GM23248 (cell line): ENCODE measurements at places on chromosomes 3 and 15.

DNA sequence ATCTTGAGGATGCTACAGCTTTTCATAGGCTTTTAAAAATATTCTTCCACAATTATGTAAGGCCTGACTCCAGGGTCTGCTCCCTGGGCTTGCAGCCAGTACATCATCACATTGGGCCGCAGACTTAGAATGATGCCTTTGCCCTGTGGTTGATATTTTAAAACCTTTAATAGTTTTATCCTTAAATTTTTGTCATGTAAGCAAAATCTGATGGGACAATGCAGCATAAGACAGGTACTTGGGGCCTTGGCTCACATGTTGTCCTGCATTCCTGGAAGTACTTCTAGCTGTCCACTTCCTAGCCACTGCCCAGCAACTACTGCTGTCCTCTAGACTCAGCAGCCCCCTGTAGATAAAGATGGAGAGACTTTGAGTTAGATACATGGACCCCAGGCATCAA is 197.3 kb upstream of the SLITRK3 start:
- DNase-seq: no peak

DNA sequence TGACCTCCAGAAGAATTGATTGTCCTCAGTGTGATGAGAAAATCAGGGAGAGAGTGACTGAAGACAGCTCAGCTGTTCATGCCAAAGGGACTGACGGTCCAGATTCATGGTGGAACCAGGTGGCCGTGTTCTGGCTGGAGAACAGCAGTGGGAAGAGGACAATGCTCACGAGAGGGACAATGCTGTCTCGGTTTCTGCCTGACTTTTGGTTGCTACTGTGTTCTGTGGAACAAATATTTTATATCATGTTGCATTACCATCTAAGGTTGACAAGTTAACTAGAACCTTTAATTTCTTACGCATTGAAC is 58.0 kb upstream of the ULK4 start:
- no peak for DNase-seq

GRCh38 chr15:39300451-39301153 is 280.3 kb upstream of the THBS1 start:
- DNase-seq: peak; percentile 83

DNA sequence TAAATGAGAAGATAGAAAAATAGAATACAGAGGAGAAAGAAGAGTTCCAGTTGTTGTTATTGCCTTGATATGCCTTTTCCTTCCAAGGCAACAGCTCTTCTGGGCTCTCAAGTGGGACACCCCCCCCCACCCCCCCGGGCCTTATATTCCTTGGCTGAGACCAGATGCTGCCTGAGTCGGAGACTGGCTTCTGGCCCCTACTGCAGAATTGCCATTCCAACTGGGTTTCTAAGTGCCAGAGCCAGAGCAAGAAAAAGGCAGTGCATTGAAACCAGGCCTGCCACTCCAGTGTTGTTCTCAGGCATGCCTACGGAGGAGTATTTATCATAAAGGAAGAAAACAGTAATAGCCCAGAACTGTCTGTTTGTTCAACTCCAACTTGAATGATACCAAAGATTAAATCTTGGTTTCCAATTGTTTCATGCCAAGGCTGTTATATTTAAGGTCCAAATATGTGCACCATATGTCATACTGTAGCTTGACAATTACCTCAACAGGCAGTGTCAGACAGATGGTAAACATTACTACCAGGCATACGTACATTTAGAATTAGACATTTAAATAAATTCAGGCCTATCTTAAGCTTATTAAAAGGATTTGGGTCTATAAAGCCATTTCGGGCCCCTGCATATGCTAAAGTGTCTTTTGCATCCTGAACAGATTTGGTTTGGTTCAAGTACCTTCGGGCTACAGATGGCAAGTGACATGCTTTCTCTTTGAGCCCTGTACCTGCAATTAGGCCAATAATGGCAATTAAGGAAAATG is 209.9 kb upstream of the SEMA6D start:
- no peak for DNase-seq

DNA sequence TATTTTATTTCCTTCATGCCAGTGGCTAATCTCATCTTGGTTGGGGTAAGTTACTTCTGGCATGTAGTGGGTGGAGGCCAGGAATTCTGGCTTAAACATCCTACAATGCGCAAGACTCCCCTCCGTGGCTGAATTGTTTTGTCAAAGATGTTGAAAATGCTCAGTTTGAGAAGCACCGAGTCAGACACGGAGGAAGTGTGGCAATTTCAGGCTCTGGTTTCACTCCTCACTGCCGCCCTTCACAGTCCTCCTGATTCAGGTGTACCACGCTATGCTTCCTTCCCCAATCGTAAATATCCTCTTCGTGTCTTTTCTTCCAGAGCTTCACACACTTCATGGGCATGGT is 150.7 kb downstream of the OPA1 start:
- DNase-seq: no peak

- peak; percentile 64 for DNase-seq
Measured at GRCh38 chr15:81182031-81182755, 14.5 kb upstream of the IL16 start.

DNA sequence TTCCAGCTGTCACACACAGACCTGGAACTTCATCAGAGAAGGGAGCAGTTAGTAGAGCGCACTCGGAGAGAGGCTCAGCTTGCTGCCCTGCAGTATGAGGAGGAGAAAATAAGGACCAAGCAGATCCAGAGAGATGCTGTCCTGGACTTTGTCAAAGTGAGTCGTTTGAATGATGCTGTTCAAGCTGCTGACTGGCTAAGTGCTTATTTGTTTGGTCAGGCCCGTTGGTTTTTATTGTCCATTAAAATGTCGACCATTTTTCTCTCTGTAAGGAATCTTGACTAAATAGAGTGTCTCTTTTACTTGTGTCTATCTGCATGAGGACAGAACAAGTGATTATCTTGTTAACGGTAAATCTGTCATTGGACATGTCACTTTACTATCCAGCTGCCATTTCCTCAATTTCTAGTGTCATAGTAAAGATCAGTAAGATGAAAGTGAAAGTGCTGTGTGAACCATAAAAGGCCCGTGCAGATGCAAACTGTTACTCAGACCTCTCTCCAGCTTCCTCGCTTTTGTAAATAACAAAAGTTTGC is 56.9 kb downstream of the LRCH3 start:
- DNase-seq: peak; percentile 49

- peak; percentile 26 for DNase-seq
Measured at GRCh38 chr3:20909511-20909910, 723.5 kb upstream of the SGO1 start.
